Putamen (tissue), 1 donor: ENCODE measurements at places on chromosomes 16 and 17.

- DNase-seq: peak; percentile 27
Measured at GRCh38 chr17:62680541-62681052, 53.1 kb downstream of the MRC2 start.

DNA sequence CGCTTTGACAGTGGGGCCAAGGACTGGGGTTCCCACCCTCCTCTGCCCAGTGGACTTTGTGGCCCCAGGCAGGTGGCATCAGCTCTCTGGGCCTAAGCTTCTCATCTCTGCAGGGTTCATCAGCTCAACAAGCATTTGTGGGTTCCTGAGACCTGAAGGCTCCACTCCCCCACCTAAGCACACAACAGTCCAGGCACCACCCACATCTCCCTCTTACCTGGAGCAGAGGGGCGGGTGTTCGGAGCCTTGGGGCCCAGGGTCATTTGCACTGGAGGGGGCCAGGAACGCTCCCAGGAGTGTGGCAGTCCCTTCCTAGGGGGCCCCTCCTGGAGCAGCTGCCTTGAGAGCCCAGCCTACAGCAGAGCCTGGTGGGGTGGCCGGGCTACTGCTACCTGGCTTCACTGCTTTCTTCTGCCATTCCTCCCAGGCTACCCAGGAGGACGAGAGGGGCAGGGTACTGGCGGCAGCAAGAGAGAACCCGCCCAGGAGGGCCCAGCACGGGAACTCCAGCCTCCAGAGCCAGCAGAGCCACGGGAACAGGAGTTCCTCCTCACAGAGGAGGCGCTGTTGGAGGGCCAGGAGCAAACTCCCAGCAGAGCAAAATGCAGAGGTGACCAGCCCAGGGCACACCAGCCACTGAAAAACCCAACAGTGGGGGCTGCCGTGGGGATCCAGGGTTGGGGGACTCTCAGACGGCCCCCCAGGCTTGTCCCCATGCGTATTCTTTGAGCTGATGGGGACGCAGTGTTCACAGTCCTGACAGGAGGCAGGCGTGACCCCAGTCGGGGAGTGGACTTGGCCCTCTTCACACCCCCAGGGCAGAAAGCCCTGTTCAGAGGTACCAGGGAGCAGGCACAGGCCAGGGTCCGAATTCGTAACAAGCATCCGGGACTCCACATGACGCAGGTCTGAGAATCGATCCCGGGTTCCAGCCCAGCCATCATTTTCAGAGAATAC, 35.1 kb upstream of the SLC38A10 start:
- DNase-seq: no peak

DNA sequence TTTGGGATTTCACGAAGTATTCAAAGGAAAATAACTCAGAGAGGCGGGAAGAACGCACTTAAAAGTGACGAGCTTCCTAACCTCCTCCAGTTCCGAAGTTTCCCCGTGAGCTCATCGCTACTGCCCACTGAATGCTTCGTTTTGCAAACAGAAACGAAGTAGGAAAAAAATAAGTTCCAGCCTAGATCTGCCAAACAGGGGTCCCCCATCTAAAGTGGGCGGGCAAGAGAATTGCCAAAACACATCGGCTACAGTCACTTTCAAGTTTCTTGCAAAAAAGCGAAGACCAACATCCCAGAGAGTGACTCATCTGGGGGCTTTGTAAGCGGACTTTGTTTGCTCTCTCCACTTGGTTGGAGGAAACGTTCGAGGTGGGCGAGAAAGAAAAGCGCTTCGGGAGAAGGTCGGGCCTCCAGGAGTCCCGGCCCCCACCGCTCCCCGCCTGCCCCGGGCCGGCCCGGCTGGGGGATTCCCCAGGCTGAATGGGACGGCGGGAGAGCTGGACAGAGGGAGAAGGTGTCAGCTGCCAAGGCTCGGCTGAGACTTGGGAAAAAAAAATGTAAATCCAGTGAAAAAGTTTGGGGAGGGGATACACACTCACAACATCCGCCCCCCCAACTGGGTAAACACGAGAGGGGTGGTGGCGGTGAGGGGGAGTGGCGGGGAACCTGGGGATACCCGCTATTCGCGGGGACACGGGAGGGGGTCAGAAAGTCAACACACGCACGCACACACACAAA, 1.0 kb downstream of the VEZF1 start:
- DNase-seq: peak; percentile 58

- DNase-seq: peak; percentile 87
Measured at GRCh38 chr16:977081-977701, 4.4 kb upstream of the SOX8 start.

DNA sequence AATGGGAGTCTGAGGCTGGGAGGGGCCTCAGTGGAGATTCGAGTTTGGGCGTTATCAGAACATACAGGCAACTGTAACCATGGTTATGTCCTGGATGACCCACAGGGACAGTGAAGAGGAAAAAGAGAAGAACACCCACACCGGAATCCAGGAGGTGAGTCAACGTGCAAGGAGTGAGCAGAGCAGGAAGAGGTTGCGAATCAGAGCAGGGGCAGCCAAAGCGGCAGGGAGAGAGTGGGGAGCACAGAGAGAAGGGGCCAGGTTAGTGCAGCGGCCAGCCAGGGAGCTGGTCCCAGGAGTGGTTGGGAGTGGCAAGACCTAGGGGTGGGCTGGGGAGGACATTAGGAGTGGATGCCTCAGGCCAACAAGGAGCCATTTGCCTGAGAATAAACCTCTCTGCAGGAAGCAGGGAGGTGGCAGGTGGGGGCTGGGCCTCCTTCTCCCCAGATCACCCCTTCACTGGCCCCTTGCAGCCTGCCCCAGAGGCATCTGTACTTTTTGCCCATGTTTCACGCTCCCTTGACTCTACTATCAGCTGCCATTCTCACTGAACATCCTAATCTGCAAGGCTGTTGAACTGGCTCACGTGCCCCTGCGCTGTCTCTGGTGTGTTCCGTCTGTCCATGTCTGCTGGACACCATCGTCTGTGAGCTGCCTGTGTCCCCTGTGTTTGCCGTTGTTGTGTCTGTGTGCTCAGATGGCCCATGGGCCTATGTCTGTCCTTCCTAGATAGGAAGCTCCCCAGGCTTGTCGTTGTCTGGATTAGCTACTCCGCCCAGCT, 5.1 kb downstream of the KRT13 start:
- DNase-seq: no peak

DNA sequence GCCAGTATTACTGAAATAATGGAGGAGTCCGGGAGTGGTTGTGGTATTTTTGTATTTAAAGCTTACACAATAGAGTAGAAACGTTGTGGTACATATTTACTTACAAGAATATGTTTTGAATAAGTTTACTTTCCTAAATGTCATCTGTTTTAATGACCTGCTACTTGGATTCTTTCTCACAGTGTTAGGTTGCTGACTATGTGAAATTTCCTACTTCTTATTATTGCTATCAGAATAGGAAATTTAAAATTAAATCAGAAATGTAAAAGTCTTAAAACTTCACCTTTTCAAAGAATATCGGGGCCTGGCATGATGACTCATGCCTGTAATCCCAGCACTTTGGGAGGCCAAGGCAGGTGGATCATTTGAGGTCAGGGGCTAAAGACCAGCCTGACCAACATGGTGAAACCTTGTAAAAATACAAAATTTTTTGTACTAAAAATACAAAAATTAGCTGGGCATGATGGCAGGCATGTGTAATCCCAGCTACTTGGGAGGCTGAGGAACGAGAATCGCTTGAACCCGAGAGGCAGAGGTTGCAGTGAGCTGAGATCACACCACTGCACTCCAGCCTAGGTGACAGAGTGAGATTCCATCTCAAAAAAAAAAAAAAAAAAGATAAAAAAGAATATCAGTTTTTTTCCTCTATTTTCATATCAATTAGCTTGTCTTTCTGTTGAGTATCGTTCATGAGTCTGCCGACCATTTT, 77.8 kb downstream of the VMP1 start:
- DNase-seq: no peak

GRCh38 chr17:29107933-29108822, 65.2 kb downstream of the PIPOX start:
- no peak for DNase-seq

- DNase-seq: no peak
Measured at GRCh38 chr17:76671912-76672262, 28.3 kb upstream of the ST6GALNAC1 start.

DNA sequence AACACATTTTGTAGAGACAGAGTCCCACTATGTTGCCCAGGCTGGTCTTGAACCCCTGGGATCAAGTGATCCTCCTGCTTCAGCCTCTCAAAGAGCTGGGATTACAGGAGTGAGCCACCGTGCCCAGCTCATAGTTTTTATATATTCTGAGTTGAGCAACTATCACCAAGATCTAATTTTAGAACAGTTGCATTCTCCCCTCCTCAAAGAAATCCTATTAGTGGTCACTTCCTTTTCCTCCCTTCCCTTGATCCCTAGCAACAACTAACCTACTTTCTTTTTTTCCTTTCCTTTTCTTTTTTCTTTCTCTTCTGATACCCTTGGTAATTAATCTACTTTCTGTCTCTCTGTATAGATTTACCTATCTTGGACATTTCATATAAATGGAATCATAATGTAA, 61.5 kb upstream of the B4GALNT2 start:
- DNase-seq: no peak
